ENCODE measurements at places on chromosomes 6 and 20. TPM values are rescaled to one million over a fixed set of nuclear protein-coding genes. Genes with fewer than 3 reads are reported as not detected.
A peak's percentile ranks its signal among the peaks of the same experiment; 100 is the strongest.

Gene NHLRC1
- 2.3 TPM for total RNA-seq

GRCh38 chr20:38665506-38666285, 58.6 kb upstream of the SLC32A1 start:
- H3K4me1 ChIP-seq: no peaks in the 10 kb centered on the region
- no peak for DNase-seq
- H3K4me3 ChIP-seq: no peak overlapping the region

GRCh38 chr20:4256874-4257273, 241.5 kb upstream of the RNF24 start:
- H3K4me3 ChIP-seq: no peak overlapping the region
- no peaks in the 10 kb centered on the region for H3K4me1 ChIP-seq
- no peaks in the 10 kb centered on the region for H3K36me3 ChIP-seq

DNA sequence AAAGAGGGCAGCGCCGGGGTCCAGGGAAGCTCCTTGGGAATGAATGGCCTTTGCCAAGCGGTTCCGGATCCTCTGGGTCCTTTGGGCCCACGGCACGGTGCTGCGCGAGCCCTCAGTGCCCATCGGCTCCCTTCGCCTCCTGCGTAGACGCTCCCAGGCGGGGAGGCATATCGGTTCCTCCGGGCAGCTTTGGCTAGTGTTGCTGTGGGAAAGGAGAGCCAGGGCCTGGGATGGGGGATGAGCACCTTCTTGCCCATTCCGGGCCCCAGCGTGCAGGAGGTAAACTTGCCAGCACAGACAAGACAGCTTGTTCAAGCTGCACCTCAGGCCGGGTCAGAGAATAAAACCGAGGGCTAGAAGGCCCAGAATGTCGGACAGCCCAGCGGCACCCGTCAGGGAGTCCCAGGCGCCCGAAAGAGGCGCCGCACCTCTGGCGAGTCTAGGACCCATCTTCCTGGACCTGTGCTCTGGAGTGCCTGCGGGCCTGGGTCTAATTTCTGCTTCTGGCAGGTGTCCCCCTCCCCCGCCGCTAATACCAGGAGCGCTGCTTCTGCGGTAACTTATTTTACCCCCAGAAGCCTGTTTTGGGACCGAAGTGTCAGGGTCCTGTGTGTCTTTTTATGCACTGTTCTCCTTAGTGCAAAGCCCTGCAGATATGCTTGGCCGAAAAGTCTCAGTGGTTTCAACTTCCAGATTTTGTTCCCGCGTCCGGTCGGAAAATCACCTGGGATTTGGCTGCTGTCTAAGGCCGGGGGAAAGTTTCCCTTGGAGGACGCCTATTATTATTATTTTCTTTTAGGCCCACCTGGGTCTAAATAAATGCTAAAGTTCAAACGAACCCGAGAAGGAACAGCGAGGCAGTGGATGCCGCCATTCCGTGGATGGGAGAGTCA, 1.7 kb upstream of the TFAP2C start:
- peaks cover 72% of the 10 kb centered on the region for H3K27me3 ChIP-seq
- no peaks in the 10 kb centered on the region for H3K4me1 ChIP-seq
- H3K27ac ChIP-seq: no peak overlapping the region

- H3K4me1 ChIP-seq: no peaks in the 10 kb centered on the region
- no peak overlapping the region for H3K4me3 ChIP-seq
- H3K27ac ChIP-seq: no peak overlapping the region
- no peaks in the 10 kb centered on the region for H3K27me3 ChIP-seq
- no peaks in the 10 kb centered on the region for H3K36me3 ChIP-seq
- DNase-seq: no peak
Measured at GRCh38 chr20:58976061-58976730, 4.9 kb upstream of the NELFCD start.

- H3K27me3 ChIP-seq: no peaks in the 10 kb centered on the region
- no peak for DNase-seq
- H3K36me3 ChIP-seq: no peaks in the 10 kb centered on the region
- H3K27ac ChIP-seq: no peak overlapping the region
Measured at GRCh38 chr6:145643760-145644159, 91.6 kb downstream of the EPM2A start.

DNA sequence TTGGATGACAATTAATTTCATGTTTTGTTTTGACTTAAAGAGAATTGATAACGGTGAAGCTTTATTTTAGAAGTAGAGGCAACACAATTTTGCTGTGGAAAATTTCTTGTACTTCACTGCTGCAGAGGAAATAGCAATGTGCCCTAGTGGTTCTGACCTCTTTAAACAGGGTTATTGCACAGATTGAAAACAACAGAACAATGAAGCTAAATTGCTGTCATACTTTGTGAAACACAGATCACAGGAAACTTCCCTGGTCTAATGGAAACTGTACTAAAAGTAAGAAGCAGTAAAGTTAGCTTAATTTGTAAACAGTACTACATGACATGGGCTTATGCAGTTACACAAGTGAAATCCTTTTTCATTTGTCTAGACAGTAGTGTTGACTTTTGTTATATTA, 31.3 kb downstream of the OR2A4 start:
- no peak overlapping the region for H3K27ac ChIP-seq
- peak; percentile 90 for DNase-seq
- H3K4me1 ChIP-seq: no peaks in the 10 kb centered on the region
- no peaks in the 10 kb centered on the region for H3K27me3 ChIP-seq
- H3K36me3 ChIP-seq: no peaks in the 10 kb centered on the region
- no peak overlapping the region for H3K4me3 ChIP-seq

Gene BPIFB4
- total RNA-seq: not detected

Gene EPB41L2
- 84.8 TPM for total RNA-seq
